ENCODE measurements at places on chromosomes 7 and 10. TPM values are rescaled to one million over a fixed set of nuclear protein-coding genes. Genes with fewer than 3 reads are reported as not detected.

GRCh38 chr7:79833616-79834015 is 301.0 kb upstream of the GNAI1 start:
- H3K36me3 ChIP-seq: no peaks in the 10 kb centered on the region
- no peak overlapping the region for H3K4me3 ChIP-seq
- no peaks in the 10 kb centered on the region for H3K4me1 ChIP-seq
- H3K27ac ChIP-seq: no peak overlapping the region
- no peak for DNase-seq
- H3K27me3 ChIP-seq: no peaks in the 10 kb centered on the region

DNA sequence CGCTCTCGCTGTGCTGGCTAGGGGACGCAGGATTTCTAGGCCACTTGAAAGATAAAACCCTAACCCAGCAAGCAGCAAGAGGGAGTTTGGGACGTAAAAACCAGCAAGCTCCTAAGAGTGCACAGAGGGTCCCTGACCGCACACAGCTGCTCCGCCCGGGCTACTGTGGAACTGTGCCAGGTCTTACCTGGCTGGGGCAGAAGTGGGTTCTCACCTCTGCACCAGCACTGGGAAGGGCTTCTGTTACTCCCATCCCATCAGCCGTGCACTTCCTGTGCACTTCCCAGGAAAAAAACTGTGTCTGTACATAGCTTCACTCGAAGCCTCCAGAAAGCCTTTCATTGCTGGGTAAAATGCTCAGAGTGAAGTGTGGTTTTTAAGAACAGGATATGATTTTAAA is 45.9 kb upstream of the PTF1A start:
- no peak overlapping the region for H3K4me3 ChIP-seq
- no peaks in the 10 kb centered on the region for H3K27me3 ChIP-seq
- no peak overlapping the region for H3K27ac ChIP-seq
- no peaks in the 10 kb centered on the region for H3K36me3 ChIP-seq
- no peaks in the 10 kb centered on the region for H3K4me1 ChIP-seq

DNA sequence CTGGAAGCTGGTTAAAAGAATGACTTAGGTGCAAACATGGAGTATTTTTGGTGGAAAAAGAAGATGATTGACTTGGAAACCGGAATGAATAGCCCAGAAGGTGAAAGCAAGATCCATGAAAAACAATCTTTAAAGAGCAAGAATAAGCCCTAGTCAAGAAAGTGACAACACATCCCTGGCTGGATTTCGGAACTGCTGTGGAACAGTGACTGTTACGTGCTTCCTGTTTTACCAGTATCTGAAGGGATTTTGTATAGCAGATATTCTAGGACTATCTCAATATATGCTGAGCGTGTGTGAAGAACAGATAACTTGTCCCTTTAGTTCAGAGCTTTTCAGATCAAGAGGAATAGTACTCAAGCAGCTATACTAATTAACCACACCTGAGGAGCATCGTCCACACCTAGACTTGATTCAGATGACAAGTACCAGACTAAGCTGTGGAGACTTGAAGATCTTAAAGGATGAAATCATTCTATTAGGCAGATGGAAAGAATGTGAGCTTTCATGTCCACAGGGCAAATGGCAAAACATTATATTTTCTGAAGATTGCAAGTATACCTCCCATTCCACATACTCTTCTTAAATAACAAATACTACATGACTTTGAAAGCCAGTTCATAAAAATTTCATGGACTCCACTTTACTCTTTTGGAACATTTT is 11.5 kb upstream of the TES start:
- H3K4me3 ChIP-seq: no peak overlapping the region
- no peaks in the 10 kb centered on the region for H3K27me3 ChIP-seq
- no peaks in the 10 kb centered on the region for H3K4me1 ChIP-seq

DNA sequence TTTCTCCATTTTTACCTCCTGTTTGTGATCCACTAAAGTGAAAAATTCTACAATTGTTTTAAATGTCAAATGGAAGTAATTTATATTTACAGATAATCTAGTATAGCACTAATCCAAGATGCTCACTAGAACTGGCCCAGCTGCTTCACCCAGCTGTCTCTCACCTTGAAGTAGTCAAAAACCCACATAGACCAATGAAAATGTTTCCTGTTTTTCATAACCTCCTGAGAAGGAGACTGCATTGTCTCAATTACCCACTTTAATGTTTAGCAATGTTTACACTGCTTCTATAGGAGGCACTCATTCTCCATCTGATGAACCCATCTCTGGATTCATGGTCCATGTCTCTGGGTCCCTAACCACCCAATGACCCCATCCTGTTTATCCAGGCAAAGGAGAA is 56.1 kb upstream of the ADO start:
- no peak overlapping the region for H3K4me3 ChIP-seq
- DNase-seq: no peak
- H3K27me3 ChIP-seq: no peaks in the 10 kb centered on the region
- H3K36me3 ChIP-seq: no peaks in the 10 kb centered on the region
- no peak overlapping the region for H3K27ac ChIP-seq
- H3K4me1 ChIP-seq: no peaks in the 10 kb centered on the region

DNA sequence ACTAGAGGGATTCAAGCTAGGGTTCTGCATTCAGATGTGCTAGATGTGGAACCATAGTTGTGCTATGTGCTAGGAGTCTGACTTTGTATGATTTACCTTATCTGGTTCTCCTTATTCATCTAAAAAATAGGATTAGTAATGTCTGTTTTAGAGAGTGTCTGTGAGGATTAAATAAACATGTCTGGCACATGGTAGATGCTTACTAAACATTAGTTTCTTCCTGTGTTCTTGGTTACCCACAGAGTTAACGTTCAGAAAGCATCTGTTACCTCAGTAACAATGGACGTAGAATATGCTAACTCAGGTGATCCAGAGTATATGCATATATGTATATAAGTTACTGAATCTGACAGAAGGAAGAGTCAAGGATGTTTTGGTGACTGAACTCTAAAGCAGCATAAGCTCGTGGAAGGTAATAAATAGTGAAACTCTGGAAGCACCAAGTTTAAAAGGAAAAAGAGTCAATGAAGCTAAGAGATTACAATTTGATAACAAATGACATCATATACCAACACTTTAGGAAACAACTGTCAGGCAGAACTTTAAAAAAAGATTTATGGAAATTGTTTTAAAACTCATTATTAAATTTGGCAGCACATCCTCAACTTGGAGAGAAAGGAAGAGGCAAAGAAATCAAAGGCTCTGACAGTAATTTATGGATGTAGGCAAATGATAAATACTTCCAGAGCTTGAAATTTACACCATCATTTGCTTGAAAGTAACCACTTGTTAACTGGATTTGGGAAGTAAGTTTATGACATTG is 127.0 kb downstream of the CCNY start:
- no peak overlapping the region for H3K4me3 ChIP-seq
- peaks cover 34% of the 10 kb centered on the region for H3K4me1 ChIP-seq
- no peaks in the 10 kb centered on the region for H3K27me3 ChIP-seq
- no peaks in the 10 kb centered on the region for H3K36me3 ChIP-seq
- no peak for DNase-seq
- no peak overlapping the region for H3K27ac ChIP-seq

- no peaks in the 10 kb centered on the region for H3K4me1 ChIP-seq
- no peaks in the 10 kb centered on the region for H3K36me3 ChIP-seq
- no peaks in the 10 kb centered on the region for H3K27me3 ChIP-seq
- DNase-seq: no peak
These were observed 61.0 kb upstream of the SMIM30 start for GRCh38 chr7:113179313-113179712.

GRCh38 chr10:107834706-107835105 is 670.2 kb upstream of the SORCS1 start:
- no peaks in the 10 kb centered on the region for H3K36me3 ChIP-seq
- no peaks in the 10 kb centered on the region for H3K27me3 ChIP-seq
- no peak for DNase-seq
- H3K27ac ChIP-seq: no peak overlapping the region

GRCh38 chr10:75950307-75950706 is 518.9 kb downstream of the LRMDA start:
- no peak for DNase-seq
- no peaks in the 10 kb centered on the region for H3K36me3 ChIP-seq
- no peaks in the 10 kb centered on the region for H3K4me1 ChIP-seq

GRCh38 chr7:130917669-130918128 is 183.7 kb upstream of the KLF14 start:
- DNase-seq: no peak
- peak overlapping the region; percentile 9 for H3K27ac ChIP-seq
- H3K36me3 ChIP-seq: peaks cover 7% of the 10 kb centered on the region
- no peak overlapping the region for H3K4me3 ChIP-seq

DNA sequence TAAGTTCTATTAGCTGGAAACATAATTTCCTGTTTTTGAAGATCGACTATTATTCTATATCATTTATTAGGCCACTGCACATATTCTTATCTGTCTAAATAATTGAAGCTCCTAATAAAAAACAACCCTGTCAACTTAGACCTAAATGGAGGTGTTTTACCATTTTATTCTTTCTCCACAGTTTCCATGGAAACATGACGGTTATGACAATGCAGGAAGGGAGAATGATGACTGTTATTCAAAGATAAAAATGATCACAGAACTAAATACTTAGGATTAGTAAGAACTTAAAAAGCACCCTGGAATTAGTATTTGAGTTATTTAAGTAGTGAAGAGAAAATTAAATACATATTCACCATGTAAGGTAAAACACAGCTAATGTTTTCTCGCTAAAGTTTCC is 119.9 kb upstream of the DKK1 start:
- H3K27me3 ChIP-seq: no peaks in the 10 kb centered on the region
- H3K27ac ChIP-seq: no peak overlapping the region
- H3K4me3 ChIP-seq: no peak overlapping the region
- DNase-seq: no peak
- no peaks in the 10 kb centered on the region for H3K4me1 ChIP-seq
- H3K36me3 ChIP-seq: no peaks in the 10 kb centered on the region

DNA sequence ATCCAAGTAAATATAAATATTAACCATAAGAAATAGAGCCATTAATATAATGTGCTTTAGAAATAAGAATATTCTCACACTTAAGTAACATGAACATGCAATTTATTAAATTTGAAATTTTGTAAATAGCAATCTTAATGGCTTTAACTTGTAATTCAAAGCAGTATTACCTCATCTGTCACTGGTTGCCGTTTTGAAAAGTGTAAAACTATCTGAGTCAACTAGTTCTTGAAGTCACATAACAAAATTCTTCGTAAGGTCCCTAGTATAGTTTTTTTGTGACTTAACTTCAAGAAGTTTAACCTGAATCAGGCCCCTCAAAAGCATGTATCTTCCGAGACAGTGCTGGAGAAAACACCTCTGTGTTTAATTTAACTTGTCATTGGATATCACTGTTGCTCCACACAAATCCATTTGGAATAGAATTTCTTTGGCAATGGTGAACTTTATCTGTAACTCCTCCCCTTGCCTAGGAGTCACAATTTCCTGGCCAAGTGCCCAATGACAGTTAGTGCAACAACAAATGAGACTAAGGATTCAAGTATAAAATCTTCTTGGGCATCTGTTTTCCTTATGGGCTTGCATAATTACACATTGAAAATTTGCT is 47.1 kb downstream of the NT5C2 start:
- no peak for DNase-seq
- peaks cover 20% of the 10 kb centered on the region for H3K4me1 ChIP-seq
- H3K36me3 ChIP-seq: peaks cover 8% of the 10 kb centered on the region
- no peak overlapping the region for H3K27ac ChIP-seq
- H3K27me3 ChIP-seq: no peaks in the 10 kb centered on the region

GRCh38 chr10:3424111-3424851 is 251.7 kb upstream of the PITRM1 start:
- H3K4me3 ChIP-seq: no peak overlapping the region
- peak overlapping the region; percentile 55 for H3K27ac ChIP-seq
- no peaks in the 10 kb centered on the region for H3K36me3 ChIP-seq
- no peaks in the 10 kb centered on the region for H3K27me3 ChIP-seq
- no peak for DNase-seq

DNA sequence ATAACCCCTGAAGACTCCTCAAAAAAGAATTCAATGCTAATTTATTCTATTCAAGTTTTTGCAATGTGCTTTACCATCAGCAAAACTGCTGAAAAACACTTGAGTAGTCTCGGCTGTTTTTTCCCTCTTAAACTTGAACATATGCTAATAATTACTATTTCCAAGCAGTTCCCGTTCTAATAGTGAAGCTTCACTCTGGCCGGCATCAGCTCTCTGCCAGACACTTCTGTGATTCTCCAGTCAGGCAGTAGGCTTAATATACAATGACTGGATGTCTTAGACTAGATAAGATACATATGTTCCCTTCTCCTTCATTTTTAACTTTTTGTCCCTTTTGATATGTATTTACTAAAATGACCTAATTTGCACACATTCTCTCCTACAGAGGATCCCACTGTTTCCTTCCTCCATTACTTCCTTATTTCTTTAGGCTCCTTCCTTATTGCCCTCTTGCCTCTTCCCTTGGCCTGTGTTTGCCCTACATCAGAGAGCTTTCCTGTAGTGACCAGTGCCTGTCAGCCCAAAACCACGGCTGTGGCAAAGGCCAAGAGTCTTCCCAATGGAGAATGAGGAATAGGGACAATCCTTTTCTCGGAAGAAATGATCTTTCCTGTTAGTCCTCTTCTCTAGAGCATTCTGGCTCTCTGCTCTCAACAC is 23.5 kb downstream of the HEPACAM2 start:
- DNase-seq: no peak
- no peak overlapping the region for H3K27ac ChIP-seq
- no peaks in the 10 kb centered on the region for H3K36me3 ChIP-seq
- H3K27me3 ChIP-seq: no peaks in the 10 kb centered on the region
- no peak overlapping the region for H3K4me3 ChIP-seq
- H3K4me1 ChIP-seq: no peaks in the 10 kb centered on the region

Gene SEMA3D
- 13.6 TPM for total RNA-seq

Gene DRGX
- not detected for total RNA-seq

Gene SPDYE8
- not detected for total RNA-seq

Gene INHBA
- total RNA-seq: 70.2 TPM

Gene DGKI
- total RNA-seq: 0.67 TPM

Gene UNCX
- total RNA-seq: not detected
